ENCODE measurements at places on chromosomes 1 and 21.

DNA sequence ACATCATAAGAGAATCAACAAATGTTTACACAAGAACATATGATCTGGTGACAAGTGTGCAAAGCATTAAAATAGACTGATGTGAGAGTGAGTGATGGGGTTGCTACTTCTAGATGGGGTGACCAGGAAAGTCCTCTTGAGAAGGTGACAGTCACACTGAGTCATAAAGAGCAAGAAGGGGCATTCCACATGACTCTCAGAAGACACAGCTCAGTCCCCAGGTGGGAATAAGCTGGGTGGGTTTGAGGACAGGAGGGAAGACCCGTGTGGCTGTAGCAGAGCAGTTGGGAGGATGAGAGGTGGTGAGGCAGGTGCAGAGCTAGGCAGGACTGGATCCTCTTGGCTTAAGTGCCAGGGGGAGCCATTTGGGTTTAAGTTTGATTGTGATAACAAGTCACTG, 53.1 kb downstream of the TNR start:
- no peak for DNase-seq

DNA sequence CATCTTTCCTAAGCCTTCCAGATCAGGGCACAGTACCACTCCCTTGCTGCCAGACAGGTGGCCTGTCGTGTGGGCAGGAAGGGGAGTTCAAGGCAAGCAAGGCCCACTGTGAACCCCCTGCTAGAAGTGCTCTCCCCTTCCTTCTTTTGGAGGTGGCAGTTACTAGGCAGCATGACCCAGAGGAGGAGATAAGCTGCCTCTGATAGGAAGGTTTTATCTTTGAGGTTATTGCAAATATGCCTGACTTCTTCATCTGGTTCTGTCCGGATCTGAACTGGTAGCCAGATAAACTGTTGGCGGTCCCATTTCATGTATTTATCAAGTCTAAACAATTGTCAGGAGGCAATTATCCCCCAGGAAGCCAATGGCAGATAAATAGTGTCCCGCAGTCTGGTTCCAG, 198.2 kb upstream of the LMO4 start:
- DNase-seq: no peak

GRCh38 chr1:192809307-192810252, 741 bp downstream of the RGS2 start:
- no peak for DNase-seq

DNA sequence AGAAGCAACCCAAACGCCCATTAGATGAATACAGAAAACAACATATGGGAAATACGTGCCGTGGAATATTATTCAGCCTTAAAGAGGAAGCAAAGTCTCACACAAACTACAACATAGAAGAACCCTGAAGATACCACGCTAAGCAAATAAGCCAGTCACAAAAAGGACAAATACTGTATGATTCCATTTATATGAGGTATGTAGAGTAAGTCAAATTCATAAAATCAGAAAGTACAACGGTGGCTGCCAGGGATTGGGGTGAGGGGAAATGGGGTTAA, 54.2 kb downstream of the SIPA1L2 start:
- DNase-seq: no peak

DNA sequence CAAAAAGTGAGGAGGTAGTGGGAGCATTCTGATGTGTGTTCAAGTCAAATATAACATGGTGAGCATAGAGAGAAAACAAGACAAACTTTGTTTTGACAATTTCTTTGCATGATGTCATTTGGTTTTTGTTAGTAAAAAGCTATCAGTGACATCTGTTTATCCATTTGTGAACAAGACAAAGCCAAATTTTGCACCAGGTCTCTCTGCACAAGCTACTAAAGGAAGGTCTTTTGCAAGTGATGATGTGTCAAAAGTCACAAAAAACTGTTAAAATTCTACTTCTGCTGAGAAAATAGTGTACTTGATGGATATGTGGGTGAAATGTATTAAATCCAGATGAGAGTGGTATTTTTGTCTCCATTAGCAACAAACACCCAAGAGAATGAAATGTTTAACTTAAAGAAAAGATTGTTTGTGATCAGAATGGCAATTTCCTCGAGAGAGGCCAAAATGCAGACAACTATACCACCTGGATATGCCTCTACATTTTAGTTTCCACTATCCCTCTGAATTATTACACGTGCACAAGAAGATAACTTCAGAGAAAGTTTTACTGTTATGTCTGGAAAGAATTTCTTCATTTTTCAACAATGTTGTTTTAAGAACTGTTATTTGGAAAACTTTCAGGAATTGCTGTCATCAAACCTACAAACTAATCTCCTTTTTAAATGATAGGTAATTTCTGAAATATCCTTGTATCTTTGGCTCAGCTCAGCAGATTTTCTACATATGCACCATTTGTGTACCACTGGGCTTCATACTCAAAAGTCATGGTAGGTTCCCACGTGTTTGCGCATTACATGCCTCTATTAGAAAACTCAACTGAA, 807.4 kb upstream of the ADGRL2 start:
- no peak for DNase-seq

DNA sequence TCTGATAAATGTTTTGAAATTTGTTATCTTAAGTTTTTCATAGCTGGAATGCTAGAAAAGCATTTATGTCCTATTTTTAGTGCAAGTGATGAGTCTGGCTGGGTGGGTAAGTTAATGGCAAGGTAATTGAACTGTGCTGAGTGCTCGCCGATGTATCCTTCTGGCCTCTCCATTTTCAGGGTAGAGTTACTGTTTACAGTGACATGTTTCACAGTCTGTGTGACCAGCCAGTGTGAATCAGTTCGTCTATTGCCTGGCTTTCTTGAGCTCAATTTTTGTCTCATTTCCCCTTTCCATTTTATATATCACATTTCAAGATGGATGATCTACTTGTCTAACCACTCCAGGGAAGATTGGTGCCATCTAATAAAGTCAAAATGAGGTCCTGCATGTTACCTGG, 44.1 kb downstream of the ITSN1 start:
- no peak for DNase-seq

DNA sequence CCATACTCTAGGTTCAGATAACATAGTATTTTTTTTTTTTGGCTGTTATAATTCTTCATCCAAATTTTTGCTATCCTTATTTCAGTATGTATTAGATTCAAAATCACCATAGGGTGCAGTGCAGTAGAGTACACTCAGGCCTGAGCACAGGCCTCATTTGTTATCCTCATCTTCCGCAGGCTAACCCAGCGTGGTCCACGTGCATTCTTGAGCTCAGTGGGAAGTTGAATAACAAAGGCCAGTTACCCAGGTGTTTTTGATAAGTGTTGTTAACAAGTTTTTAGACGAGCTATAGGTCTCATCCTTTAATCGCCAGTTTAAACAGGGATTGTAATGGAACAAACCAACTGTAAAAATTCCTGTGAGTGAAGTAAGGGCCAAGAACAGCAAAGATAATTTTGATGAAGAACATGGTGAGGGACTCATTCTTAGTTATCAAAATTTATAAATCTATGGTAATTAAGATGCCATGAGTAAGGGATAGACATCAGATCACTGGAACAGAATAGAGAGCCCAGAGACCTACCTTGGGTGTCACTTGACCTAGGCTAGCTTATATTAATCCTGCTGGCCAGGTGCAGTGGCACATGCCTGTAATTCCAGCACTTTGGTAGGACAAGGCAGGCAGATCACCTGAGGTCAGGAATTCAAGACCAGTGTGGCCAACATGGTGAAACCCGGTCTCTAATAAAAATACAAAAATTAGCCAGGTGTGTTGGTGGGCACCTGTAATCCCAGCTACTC, 22.0 kb downstream of the FLVCR1 start:
- DNase-seq: no peak

DNA sequence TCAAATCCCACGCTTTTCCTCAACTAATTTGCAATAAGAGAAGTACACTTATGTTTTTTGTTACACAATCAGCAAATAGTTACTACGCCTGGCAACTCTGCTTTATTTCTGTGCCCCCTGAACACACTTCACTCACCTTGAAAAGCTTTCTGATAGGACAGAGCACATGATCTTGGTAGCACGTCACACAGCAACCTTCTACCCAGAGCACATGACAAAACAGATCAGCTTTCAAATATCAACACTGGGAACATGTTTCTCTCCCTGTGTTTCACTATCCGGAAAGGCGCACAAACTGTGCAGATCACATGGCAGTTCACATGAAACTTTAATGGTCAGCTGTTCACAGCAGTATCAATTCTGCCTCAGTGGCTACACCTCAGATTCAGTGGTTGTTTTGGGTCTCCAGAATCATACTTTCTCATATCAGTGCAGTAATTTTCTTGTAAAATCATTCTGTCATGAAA, 2.2 kb downstream of the SLC19A2 start:
- DNase-seq: no peak

- no peak for DNase-seq
These were observed 27.3 kb downstream of the VANGL2 start for GRCh38 chr1:160427625-160428024.

GRCh38 chr1:1225913-1226312, 5.9 kb downstream of the SDF4 start:
- no peak for DNase-seq

DNA sequence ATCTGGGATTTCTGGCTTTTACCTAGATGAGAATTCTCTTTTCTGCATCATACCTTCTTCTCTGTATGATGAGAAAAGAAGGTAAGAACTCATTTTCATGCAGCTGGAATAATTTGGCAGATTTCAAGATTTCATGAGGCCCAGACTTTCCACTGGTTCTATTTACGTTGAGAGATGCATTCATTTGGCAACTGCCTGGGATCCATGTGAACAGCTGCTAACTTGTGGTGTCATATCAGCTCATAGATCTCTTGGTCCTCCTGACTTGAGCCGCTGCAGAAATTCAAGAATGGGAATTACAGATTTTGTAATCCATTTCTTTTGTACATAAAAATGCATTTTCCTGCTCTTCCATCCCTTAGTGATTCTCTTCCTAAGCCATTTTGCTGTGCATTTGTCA, 17.1 kb upstream of the C1orf87 start:
- DNase-seq: no peak

DNA sequence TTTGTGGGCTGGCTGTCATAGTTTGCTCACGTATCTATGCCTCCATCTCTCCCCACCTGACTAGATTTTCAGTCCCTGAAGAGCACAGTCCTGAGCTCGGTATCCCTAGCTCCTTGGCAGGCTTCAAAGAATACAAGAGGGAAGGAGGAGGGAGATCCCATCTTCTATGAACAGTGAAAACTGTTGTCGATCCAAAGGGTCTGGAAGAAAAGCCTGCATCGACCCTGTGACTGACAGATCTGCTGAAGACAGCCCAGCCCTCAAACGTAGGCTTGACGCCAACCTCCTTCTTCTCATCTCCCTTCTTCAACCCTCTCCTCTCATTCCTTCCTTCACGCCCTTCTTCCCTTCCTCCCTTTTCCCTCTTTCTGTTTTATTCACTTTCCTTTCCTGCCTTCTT, 13.3 kb upstream of the ADORA1 start:
- DNase-seq: no peak

- DNase-seq: no peak
These were observed 28.9 kb downstream of the ALPL start for GRCh38 chr1:21537932-21538630.

DNA sequence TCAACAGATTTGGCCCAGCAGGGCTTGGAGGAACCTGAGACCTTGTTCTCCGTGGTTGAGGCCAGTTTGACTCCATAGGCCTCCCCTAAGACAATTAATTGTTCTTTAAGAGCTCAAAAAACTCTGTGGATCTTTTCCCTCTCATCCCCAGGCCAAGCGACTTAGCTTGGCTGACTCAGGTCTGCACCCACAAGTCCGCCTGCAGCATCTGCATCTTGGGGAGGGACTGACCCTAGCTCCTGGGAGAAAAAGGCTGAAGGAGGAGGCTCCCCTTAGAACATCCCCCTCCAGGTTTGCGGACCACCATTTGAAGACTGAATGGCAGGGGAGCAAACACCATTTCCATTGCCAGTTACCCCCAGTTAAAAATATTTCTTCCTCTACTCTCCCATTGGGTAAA, 1.5 kb upstream of the HES2 start:
- no peak for DNase-seq

DNA sequence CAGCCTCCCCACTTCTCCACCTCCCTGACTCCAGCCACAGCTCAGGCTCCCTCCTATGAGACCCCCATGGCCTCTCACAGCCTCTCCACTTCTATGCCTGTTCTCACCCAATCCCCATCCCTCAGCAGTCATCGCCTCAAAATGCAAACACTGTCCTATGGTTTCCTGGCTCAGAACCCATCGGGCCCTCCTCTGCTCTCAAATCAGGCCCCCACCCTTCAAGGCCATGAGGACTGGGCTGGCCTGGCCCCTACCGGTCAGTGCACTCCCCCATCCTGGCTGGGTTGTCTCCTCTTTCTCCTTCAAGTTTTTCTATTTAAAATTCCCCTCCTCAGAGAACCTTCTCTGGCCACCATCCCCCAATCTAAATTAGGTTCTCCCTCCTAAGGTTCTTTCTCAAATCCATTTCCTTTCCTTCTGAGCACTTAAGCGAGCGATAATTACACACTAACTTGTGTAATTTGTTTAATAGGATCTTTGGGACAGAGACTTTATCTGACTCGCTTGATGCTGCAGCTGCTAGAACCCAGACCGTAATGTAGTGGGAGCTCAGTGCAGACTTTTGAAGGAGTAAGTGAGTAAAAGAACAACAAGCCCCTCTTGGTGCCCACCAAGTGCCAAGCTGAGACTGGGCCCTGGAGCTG, 347.2 kb downstream of the MATN1 start:
- DNase-seq: no peak

DNA sequence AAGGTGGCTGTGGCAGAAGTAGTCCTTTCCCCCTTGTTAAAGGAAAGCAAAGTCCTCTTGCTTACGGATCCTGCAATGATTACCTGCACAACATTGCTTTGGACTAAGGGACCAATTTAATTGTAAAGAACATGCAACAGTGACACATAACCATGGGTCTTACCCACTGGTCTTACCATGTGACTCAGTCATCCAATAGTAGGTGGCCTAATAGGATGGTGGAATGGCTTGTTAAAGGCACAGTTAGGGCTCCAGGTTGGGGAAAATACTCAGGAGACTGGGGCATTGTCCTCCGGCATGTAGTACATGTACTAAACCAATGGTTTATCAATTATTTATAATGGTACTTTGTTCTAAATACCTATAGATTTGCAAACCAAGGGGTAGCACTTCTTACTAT, 2.1 kb upstream of the YIPF1 start:
- no peak for DNase-seq

DNA sequence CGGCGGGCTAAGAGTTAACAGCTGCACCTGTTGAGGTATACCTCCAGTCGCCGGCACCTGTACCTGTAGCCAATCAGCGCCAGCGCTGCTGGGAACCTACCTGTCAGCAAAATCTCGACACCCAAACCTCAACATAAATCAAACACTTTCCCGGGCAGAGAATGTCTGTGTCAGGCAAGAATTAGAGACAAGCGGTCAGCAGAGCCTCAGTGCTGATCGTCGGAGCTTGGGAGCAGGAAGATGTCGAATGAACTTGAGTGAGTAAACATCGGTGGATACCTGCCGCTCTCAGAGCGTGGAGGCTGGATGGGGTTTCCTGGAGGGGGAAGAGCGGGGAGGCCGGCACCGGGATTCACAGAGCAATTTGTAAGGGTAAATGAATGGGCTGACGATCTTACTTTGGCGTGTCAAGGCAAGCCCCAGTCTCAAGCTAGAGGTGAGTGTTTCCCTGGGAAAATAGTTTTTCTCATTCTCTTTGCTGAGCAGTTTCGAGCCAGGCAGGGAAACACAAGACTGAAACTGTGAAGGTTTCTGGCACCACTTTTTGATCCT, at the start of gene GRHL3:
TSS of gene GRHL3 (plus strand) at position 46 of the 552 bp plus-strand sequence. CDS start at position 241, 195 bp downstream.
- DNase-seq: no peak

Data from SW 1271 (cell line).